ENCODE measurements at places on chromosomes 4 and X.

DNA sequence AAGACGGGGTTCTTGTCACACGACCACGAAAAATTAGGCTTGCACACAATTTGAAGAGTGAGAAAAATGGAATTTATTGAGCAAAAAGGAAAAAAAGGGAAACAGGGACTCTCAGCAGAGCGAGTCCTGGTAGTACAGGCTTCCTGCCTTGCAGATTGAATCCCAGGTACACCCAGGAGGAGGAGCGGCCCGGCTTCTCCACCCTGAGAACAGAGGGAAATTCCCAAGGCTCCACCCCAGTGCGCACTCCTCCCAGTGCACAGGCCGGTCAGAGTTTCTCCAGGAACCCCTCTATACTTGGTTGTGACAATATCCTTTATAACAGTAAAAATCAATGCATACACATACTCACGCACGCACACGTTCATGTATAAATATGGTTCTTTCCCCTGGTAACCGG, 22.0 kb downstream of the SLC4A4 start:
- no peak for DNase-seq

DNA sequence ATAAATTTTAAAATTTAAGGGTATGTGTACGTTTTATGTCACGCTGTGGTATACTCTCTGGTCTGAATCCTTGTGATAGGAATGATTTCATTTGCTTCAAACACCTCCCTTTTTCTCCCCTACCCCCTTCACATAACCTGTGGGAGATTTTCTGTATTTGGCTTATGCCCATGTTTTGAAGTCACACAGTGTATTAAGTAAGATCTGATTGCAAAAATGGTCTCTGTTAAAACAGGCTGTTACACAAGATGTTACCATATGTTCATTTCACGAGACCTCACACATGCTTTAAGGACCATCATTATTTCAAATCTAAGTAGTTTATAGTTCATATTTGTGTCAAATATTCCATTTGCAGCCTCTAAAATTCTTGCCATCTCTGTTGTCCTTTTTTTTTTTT, 63.5 kb downstream of the TMEM131L start:
- no peak for DNase-seq

DNA sequence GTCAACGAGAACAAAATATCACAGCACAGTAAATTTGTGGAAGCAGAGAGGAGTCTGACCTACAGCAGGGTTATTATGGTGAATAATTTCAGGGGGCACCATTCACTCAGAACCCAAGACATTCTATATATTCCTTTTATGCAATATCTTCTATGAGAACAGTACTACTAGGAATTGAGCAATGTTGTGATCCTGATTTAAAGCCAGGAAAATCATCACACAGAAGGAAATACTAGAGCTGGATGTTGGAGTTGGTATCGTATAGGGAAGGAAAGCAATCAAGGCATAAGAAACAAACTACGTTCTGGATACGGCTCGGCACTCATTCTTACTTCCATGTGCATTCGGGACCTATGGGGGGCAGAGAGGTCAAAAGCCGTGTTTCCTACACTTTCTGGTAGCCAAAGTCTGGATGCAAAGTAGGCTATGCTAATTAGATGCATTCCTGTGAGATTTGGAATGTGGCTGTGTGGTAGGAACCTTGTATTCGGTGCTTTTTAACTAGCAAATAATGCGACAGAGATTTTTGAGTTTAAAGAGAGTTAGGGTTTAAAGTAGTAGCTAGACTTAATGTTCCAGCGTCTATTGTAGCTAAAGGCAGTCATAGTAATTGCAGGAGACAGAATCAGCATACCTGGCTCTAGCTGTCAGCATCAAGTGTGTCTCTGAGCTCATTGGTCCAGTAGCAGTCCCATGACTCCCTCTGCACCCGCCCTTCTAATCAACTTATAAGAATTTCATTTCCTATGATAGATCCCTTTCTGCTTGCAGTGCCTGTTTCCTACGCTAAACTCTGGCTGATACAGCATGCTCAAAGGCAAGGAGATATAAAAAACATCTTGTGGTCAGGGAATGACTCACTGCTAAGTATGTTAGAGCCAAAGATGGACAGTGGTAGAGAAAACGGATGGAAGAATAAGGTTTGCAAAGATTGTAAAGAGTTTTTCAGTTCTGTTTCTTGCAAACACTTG, 43.3 kb upstream of the PDGFC start:
- no peak for DNase-seq

DNA sequence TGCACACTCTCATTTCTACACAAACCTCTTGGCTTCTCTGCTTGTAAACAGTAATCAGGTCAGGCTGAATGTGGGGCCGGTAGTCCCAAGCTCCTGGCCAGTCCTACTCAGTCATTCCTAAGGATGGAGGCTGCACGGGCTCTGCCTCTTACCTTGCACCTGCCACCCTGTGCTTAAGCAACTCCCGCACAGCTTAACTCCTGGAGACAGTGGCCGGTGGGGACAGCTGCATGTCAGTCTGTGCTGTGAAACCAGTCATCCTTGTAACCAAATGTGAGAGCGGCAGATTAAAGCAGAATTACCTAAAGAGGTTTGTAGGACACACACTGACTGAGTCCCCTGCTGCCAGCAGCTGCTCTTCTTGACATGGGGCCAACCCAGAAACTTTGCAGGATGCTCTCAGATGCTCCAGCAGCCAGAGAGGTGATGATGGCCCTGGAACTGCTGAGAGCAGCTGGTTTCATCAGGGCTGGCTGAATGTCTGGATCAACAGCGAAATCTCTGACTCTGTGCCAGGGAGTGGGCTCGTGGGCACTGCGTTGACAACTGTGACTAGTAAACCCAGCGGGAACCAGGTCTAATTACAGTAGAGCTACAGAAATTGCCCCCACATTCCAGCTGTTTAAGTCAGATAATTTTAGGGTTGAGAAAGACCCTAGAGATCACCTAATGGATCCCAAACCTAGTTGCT, 123.7 kb downstream of the ANAPC4 start:
- no peak for DNase-seq

GRCh38 chr4:118158763-118159375, 124.6 kb downstream of the NDST3 start:
- DNase-seq, result no peak

GRCh38 chrX:150005027-150005426, 66.7 kb upstream of the EOLA2 start:
- no peak for DNase-seq

DNA sequence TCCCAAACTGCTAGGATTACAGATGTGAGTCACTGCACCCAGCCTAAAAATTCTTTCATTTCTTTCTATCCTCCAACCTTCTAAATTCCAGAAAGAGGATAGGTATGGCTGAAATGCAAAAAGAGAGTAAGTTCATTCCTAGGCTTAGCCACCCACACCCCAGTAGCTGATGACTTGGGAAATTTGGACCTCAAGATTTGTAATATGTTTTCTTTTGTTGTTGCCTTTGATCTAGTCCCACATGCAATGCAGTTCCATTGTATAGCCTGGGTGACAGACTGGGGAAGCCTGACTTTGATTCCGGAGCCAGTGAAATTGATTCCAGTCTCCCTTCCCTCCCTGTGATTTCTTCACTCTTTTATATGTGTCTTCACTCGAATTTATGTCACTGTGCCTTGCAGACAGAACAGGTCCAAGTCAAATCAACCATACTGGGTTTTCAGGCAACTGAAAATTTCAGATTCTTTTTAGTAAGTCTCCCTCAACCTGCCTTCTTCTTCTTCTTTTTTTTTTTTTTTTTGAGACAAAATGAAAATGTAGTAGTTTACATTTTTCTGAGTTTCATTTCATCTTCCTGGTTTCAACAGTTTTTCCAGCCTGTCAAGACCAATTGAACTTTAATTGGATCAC, 176.2 kb upstream of the RBPJ start:
- DNase-seq, result no peak

DNA sequence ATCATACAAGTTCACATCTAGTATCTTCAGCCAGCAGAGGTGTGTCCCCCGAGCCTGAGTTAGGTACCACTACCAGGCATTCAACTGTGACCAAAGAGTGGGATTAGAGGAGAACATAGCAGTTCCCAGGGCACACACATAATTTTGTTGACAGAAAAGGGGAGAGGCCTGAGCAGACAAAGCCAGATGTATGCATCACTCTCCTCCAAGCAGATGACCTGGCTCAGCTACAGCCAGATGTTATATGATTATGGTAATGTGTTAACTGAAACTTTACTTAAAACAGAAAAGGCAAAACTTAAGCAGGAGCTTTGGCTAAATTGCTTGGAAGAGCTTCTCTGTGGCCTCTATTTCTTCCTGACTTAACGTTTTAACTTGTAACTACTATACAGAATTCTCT, 88.9 kb downstream of the CC2D2A start:
- DNase-seq, result no peak

DNA sequence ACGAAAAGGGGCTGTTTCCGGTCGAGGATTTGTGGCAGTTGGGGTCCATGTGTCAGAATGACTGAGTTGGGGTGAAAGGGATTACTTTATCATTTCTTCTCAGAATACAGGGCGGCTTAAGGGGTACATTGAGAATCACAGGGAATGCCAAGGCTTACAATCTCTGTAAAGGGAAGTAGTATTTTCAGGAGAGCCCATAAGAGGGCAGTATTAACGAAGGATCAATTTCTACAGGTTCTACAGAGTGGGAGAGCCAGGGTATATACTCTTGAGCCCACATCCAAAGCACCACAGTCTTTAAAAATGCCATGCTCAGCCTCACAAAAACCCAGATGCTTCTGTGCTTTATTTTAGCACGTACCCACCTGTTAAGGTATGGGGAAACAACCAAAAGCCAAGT, 67.7 kb upstream of the ZXDA start:
- DNase-seq, result no peak

GRCh38 chr4:7823416-7823824, 116.2 kb downstream of the AFAP1 start:
- no peak for DNase-seq

DNA sequence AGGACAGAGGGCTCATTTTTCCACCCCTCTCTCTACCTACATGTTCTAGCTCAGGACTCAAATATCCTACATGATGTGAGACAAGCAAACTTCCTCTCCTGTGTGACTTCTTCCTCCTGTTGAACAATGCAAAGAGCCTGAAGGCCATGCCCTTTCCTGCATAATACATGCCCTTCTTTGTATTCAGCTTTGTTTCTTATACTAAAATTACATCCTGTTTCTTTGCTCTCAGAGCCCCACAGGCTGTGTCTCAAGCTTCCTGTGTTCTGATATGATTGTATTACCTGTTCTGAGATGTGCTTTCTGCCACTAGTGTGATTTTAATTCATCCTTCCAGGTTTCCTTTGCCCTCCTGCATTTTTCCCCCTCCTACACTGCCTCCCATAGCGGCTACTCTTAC, 166.4 kb upstream of the AFF2 start:
- DNase-seq, result no peak

DNA sequence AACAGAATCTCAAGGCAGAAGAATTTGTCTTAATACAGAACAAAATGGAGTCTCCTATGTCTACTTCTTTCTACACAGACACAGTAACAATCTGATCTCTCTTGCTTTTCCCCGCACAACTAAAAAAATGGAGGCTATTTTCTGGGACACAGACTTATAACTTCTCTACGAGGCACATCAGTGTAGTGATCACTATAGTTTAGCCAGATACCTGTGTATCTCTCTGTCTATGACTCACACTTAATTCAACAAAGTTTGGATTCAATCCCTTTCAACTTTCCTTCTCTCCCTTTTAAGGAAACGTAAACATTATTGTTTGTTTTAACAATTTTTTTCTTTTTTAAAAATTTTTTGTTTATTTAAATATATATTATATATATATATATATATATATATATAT, 29.4 kb downstream of the APELA start:
- no peak for DNase-seq

- no peak for DNase-seq
Observed at GRCh38 chr4:109319684-109320083, 17.2 kb upstream of the COL25A1 start.

GRCh38 chr4:21753084-21753760, 195.3 kb downstream of the KCNIP4 start:
- no peak for DNase-seq

GRCh38 chrX:69128588-69128987, 36.7 kb downstream of the PJA1 start:
- DNase-seq, result no peak

DNA sequence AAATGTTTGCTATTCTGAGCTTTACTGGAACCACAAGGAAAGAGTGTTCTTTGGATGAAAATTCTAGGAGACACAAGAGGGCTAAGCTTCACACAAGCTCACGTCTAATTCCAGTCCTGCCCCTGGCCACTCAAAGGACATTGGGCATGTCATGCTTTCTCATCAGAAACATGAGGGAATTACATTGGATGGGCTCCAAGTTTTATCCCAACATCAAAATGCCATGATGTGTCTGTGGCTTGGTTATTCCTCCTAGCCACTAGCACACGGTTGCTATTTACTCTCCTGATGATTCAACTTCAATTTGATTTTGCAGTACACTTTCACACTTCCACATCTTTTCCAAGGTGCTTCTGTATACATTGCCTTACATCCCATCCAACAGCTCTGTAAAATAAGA, 149.6 kb upstream of the FAM9B start:
- no peak for DNase-seq

- DNase-seq, result no peak
Observed at GRCh38 chr4:47835494-47835893, 2.4 kb downstream of the CORIN start.

DNA sequence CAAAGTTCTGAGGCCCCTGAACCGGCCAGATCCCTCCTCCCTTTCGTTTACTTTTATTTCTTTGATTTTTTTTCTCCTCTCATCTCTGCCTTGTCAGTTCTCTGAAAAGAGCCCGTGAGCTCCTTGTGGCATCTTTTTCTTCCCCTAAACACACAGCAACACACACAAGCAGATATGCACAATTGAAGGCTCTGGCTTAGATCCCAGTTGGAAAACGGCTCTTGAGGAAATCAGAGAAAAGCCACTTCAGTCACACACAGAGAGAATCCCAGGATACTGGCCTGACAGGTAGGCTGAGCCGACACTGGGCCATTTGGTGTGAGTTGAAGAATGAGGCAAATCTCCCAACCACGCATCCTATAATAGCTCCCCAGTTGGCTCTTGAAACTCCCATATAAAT, 12.9 kb downstream of the DIPK2B start:
- DNase-seq, result no peak

DNA sequence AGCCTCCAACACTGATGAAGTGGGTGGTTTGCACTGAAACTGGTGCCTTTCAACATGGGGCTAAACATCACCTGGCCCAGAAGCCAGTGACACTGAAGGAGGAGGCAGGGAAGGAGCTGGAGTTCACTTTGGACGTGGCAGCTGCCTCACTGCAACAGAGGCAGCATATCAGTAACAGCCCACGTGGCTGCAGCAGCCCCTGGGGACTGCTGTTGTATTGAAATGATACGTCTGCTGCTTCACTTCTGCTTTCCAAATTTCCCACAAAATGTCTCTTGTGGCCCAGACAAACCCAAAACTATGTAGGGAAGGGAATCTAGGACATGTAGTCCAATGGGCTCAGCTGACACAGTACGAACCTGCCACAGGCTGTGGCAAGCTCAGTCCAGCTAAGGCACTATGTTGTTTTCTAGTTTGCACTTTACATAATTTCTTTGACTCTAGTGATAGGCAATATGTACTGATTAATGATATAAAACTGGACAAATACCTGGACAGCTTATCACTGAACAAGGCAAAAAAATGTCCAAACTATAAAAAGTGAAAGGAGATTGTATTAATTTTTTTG, 84.7 kb upstream of the RAPGEF2 start:
- no peak for DNase-seq

GRCh38 chrX:22634083-22634482, 361.4 kb downstream of the CBLL2 start:
- no peak for DNase-seq

Data from stimulated activated CD4-positive, alpha-beta T cell treated with anti-CD3 and anti-CD28 coated beads, Interleukin-1b, Interleukin-23, amount 100 ng/mL, for 1 hour (primary cell).